ENCODE measurements at places on chromosomes 12 and 14. TPM values are rescaled to one million over a fixed set of nuclear protein-coding genes. Genes with fewer than 3 reads are reported as not detected.

Gene TSPAN19
- total RNA-seq = not detected

Gene LRFN5
- not detected for total RNA-seq

Gene ETFBKMT
- total RNA-seq = 1.4 TPM

Gene NEUROD4
- not detected for total RNA-seq

Gene UBC
- total RNA-seq = 3,432 TPM
